ENCODE measurements at places on chromosomes 1 and 21.

DNA sequence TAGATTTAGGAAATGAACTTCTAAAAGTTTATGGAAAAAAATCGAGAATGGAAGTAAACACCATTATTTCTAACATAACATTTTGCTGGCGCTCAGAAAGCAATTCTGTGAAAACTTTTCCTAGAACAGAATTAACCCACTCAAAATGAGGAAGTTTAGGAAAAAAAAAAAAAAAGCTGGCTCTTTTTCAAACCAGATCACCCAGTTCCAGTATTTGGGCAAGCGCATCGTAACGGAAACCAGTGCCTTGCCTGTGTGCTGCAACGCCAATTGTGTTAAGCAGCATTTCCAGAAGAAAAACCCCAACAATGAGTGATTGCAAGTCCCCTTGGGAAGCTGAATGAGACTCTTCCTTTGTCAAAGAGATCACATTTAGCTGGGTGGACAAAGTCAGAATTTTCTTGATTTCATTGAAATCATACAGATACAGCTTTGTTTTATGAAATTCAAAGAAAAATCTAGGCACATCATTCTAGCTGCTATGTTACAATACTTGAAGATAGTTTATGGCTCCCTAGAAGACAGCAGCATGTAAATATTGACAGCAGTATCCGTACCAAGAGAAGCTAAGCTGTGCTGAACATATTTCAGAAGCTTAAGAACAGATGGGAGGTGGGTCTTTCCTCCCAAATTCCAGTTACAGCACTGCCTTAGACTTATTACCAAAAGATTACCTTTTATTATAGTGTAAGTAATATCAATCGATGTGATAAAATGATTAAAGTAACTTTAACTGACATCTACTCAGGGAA is 113.4 kb downstream of the ERG start:
- no peak for DNase-seq

GRCh38 chr1:67817319-67817718 is 15.9 kb downstream of the GNG12 start:
- DNase-seq = no peak

DNA sequence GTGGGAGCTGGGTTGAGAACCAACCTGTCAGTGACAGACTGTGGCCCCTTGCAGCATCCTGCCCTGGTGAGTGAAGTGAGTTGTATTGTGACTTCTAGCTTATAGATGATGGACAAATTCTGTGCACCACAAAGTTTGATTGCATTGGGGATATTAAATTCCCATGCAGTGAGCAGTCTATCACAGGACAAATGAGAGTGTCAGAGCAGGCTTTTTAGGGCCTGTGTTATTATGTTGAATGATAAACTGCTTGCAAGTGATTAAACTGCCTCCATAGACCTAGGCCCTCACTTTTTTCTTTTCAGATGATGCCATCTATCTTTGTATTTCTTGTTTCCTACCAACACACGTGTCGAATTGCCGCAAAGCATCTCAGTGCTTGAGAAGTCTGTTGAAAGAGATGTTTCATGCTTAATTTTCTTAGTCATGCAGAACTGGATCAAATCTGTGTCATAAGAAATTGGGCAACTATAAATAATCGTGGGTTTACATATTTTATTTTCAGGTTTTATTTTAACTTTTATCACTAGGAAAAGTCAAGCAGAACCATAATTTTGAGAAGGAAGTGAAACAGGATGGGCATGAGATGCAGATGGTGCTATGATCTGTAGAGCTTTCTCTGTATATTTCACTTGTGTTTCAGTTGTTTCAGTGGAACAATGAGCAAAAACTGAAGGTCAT is 199.2 kb downstream of the S1PR1 start:
- no peak for DNase-seq

GRCh38 chr1:183365093-183365492 is 53.1 kb downstream of the NMNAT2 start:
- no peak for DNase-seq

DNA sequence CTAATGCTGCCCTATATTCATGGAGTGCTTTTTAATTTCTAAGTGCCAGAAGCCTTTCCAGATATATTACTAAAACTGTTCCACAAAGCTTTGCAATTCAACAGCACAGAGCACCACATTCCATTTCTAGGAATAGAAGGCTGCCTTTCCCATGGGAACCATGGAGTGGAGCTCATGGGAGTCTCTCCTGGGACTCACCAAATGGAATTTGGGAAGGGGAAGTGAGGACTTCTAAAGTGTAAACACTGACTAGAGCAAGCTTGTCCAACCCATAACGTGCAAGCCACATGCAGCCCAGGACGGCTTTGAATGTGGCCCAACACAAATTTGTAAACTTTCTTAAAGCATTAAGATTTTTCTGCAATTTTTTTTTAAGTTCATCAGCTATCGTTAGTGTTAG is 190.4 kb upstream of the TNR start:
- no peak for DNase-seq

- DNase-seq = no peak
Measured at GRCh38 chr1:168693197-168693871, 35.7 kb downstream of the DPT start.

- no peak for DNase-seq
Measured at GRCh38 chr1:24905979-24906720, 23.9 kb downstream of the RUNX3 start.

- DNase-seq = no peak
Measured at GRCh38 chr1:153536012-153536670, 350 bp upstream of the S100A6 start.

- DNase-seq = no peak
Measured at GRCh38 chr1:43437031-43437973, 16.4 kb downstream of the HYI start.

GRCh38 chr21:17514124-17514845 is 1.4 kb downstream of the CXADR start:
- no peak for DNase-seq

DNA sequence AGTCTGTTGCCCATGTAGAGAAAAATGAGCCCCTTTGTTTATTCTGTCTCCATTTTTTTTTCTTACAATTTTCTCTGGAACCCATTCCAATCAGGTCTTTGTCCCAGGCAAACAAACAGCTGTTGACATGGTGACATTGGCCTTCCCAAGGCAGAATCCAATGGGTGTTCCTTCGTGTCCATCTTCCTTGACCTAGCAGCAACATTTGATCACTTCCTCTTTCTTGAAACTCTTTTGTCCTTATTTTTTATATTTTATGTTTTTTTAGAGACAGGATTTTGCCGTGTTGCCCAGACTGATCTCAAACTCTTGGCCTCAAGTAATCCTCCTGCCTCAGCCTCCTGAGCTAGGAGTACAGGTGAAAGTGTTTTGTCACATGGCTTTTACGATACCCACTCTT is 65.4 kb upstream of the CACNA1E start:
- DNase-seq = no peak

- no peak for DNase-seq
Measured at GRCh38 chr1:111220302-111220890, 7.1 kb upstream of the CHI3L2 start.

DNA sequence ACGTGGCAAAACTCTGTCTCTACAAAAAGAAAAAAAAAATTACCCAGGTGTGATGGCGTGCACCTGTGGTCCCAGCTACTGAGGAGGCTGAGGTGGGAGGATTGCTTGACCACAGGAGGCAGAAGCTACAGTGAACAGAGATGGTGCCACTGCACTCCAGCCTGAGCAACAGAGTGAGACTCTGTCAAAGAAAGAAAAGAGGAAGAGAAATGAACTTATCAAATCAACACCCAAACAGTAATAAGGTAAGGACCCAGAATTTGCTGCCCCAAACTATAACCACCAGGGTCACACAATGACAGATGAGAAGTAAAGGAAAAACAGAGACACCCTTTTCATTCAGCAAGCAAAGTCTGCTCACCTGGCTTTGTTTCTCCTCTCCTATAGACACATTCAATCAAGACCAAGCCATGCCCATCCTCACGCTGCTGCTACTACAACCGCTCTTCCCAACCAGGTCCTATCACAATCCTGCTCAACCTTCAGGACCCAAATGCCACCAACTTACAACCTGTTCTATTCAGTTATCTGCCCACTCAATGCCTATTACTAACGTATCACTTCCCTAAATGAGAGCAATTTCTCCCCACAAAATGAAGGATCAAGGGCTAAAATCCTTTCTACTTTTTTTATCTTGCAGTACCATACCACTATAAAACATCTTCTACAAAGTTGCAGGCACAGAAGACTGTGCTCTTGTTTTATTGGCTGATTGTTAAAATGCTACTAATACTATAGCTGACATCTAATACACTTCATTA is 183.5 kb downstream of the RERE start:
- no peak for DNase-seq

- DNase-seq = no peak
Measured at GRCh38 chr1:38370716-38371504, 324.3 kb upstream of the POU3F1 start.

- DNase-seq = no peak
Measured at GRCh38 chr1:46057781-46058180, 74.6 kb downstream of the PIK3R3 start.

GRCh38 chr1:31704271-31705079 is 658 bp upstream of the COL16A1 start:
- no peak for DNase-seq

- DNase-seq = no peak
Measured at GRCh38 chr21:28513428-28513827, 479.2 kb downstream of the LTN1 start.

- no peak for DNase-seq
Measured at GRCh38 chr1:17554954-17555353, 15.5 kb downstream of the ARHGEF10L start.

Data from GM12892 (cell line).